ENCODE measurements at places on chromosomes 7 and 10. TPM values are rescaled to one million over a fixed set of nuclear protein-coding genes. Genes with fewer than 3 reads are reported as not detected.
A peak's percentile ranks its signal among the peaks of the same experiment; 100 is the strongest.

DNA sequence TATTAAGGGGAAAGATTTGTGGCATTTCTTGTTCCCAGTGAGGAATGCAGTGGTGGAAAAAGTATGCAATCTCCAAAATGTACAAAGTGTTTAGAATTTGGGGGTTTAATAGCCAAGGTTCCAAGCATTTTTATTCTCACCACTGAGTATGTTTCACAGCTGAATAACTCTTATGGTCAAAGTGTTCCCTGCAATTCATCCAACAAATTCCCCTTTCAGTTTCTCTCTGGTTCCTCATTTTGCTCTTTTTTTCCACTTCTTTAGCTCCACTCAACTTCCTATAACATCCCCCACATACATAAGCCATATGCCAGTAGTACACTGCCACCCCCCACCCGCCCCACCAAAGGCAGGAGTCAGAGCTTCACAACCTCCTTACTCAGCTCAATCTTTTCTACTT is 4.6 kb downstream of the HECW1 start:
- no peak for DNase-seq

The CCDC136 gene
- 15.7 TPM for total RNA-seq

DNA sequence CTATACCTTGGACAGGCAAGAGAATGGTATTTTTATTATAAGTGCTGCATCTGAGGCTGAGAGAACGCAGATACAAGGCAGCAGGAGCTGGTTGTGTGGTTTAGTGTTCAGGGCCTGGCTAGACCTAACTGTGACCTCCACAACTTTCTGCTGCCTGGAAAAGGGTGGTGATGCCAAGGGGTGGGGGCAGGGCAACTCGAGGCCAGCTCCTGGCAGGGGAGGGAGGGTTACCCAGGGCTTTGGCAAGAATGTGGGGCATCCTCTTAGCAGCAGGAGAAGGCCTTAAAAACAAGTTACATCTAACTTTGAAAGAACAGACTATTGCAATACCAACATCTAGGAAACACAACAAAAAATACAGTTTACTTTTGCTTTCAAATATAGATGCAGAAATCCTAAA is 13.0 kb downstream of the MXI1 start:
- no peak for DNase-seq

The TMEM139 gene
- not detected for total RNA-seq

GRCh38 chr7:84137812-84138211 is 56.8 kb downstream of the SEMA3A start:
- no peak for DNase-seq

GRCh38 chr10:10831085-10831484 is 186.6 kb upstream of the CELF2 start:
- peak; percentile 58 for DNase-seq

The TBXAS1 gene
- 2.9 TPM for total RNA-seq

GRCh38 chr7:86790383-86790782 is 146.7 kb downstream of the GRM3 start:
- DNase-seq: no peak

- DNase-seq: no peak
Observed at GRCh38 chr7:4054158-4054557, 627.9 kb upstream of the FOXK1 start.
